Activated T-helper 9 cell treated with anti-CD3 and anti-CD28 coated beads, Interleukin-2, amount 50 U/mL, for 16 hours (primary cell): ENCODE measurements at places on chromosomes 3 and 15.

DNA sequence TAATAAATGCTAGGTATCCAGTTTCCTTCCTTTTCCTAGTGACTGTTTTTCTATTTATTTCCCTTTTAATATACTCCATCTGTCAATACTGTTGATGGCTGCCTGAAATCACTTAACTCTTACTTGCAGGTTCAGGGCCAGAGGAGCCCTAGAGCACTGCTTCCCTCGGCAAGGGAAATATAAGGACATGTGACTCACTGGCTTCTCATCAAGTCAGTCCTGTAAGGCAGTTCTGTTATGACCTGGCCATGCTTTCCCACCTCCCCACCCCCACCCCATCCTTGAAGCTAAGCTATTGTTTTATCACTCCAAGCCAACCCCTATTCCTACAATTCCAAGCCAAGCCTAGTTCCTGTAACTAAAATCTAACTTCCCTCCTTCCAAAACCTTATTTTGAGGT, 800.7 kb downstream of the ROBO1 start:
- DNase-seq: no peak

DNA sequence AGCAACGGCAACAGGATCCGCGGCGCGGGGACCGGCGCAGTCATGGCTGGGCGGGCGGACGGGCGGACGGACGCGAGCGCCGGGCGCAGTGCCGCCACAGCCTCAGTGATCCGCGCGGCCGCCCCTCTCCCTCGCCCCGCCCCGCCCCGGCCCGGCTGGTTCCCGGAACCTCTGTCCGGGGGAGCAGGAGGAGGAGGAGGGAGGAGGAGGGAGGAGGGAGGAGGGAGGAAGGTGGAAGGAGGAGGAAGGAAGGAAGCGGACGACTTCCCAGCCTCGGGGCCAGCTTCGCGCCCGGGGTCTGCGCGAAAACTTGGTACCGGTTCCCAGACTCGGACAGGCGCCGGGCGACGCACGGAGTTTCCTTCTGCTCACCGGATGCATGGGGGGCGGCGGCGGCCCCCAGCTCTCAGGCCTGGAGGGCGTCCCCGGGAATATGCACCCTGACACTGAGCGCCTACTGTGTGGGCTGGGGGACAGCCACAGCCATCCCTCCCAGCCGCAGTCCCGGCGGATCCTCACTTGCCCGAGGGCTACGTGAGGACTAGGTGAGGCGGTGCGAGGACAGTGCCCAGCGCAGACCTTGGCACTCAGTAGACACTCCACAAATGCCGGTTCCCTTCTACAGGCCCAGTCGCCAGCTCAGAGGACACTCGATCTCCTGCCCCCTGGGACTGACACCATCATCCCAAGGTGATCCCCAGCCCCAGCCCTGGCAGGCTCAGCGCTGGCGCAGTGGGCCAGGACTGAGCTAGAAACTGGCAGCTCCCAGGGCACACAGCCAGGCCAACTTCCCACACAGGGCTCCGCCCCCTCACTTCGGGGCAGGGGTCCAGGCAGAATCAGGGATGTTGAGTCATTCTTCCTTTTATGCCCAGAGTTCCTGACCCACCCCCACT, at the start of gene SHISA5:
Gene SHISA5 (minus strand): TSS at position 124 of the 896 bp plus-strand sequence. CDS start 80 bp downstream, at position 44.
- peak; percentile 44 for DNase-seq

- no peak for DNase-seq
Measured at GRCh38 chr3:140530131-140530530, 147.7 kb upstream of the TRIM42 start.

DNA sequence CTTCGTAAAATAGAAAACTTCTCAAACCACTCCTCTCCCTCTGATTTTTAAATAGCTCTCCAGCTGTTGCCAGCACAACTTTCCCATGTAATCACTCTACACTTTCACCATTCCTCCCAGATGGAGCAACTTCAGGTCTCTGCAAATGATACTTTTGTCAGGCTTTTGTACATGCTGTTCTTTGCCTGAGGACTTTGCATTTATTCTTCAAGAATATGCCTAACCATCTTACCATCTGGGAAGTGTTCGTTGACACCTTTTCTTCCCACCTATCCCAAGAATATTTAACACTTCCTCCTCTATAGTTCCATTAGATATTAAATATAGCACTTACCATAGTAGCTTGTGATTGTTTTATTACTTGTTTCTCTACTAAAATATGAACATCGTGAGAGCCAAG, 703.7 kb downstream of the CADM2 start:
- DNase-seq: no peak

GRCh38 chr15:34335176-34336032, 2.2 kb downstream of the SLC12A6 start:
- DNase-seq: no peak

DNA sequence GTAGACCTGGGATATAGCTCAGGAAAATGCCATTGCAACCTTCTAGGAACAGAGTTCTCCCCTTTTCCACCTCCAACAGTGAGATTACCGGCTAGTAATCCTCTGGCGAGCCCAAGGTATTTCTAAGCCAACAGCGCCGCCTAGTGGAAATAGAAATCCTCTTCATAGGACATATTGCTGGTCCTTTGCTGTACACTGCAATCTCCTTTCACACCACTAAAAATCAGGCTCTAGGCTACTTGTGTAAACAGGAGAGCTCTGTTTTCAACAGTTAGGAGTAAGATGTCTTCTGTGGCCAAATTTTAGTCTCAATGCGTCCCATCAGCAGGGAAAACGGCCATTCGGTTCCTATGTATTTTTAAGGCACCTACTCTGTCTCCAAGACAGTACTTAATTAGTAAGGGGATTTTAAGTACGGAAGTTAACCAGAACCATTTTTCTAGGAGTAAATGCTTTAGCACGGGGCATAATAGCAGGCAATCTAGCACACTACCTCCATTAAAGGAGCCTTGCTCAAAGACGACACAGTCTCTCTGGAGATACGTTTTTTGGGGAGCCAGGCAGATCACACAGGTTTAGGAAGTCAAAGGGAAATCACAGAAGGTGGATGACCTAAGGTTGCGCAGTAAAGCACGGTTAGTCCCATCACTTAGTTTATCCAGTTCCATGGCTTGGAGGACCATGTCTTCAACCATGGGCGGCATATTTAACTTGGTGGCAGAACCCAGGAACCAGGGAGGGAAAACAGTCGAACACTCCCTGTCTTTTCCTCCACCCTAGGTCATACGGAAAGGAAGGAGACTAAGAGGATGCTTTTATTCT, 43.8 kb downstream of the NCEH1 start:
- DNase-seq: peak; percentile 49

DNA sequence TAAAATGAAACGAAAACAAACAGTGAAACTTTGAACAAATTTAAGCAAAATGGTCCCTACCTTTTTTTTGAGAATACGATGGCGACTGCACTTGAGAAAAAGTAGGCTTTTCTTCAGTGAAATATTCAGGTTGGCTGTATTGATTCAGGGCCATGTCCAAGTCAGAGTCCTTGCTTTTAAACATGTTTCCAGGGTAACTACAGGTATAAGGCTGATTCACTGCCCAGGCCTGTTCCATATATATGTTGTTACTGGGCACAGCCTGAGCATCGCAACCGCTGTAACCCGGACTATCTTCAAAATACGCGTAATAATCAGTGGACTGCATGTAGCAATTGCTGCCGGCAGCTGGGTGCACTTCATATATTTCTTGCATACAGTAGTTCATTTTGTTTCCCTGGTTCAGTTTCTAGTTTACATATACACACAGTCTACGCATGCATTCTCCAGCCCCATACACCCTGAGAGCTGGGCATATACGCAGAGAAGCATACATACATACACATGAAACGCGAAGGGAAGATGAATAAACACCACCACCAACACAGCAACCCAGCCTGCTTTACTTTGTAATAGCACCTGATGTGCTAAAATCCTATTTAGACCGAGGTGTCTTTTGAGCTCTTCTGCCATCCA, 220.0 kb downstream of the NR1D2 start:
- DNase-seq: no peak
